ENCODE measurements at places on chromosomes 11 and 22. TPM values are rescaled to one million over a fixed set of nuclear protein-coding genes. Genes with fewer than 3 reads are reported as not detected.

DNA sequence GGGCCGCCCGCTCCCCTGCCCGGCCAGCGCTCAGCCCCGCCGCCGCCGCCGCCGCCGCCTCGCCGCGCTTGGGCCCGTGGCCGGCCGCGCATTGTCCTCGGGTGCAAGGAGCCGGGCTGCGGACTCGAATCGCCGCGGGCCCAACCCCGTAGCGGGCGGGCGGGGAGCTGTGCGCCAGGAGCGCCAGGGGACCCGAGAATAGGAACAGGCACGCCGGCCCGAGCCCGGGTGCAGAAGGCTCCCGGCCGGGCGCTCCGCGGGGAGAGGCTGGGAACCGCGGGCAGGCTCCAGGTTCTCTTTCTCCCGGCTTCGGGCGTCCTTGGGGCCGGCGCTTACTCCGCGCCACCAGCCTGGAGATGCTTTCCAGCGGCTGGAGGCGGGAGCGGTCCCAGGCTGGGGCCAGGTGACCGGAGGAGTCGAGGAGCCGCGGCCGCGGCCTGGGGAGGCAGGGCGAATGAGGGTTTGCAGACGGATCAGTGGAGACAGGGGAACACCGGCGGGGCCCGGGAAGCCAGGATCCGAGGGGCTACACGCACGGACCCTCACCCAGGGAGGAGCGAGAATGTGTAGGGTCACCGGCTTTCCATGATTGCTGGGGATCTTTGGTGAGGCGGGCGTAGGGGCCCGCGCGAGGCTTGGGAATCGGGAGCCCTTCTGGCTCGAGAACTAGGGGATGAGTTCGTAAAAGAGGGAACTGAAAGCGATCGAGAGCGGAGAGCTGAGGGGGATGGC is 726 bp downstream of the PKNOX2 start:
- peak; percentile 27 for DNase-seq
- H3K4me1 ChIP-seq: peaks cover 18% of the 10 kb centered on the region
- no peaks in the 10 kb centered on the region for H3K36me3 ChIP-seq
- peak overlapping the region; percentile 51 for H3K27ac ChIP-seq
- H3K27me3 ChIP-seq: peaks cover 59% of the 10 kb centered on the region

GRCh38 chr11:87739766-87740165 is 435.5 kb downstream of the RAB38 start:
- no peak for DNase-seq

DNA sequence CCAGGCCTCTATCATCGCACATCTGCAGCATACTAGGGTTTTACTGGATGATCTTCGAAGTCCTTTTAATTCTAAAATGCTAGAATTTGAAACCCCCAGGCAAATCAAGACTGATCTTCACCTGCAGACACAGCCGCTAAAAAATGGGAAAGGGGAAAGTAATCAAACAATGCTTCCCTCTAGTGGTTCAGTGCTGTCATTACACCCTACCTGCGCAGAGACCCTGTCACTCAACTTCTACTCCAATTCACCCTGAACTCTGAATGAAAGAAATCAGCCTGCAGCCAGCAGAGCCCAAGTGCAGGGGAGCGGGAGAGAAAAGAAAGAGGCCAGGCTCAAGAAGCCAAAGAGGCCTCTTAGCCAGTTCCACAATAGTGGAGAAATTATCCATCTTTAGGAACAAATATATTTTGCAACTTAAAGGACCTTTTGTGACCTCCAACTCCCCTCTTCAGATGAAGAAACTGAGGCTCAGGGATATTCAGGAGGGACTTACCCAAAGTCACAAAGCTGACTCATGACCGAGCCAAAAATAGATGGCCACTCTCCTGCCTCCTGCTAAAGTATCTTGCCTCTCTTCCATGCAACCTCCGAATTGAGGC is 33.0 kb downstream of the SERGEF start:
- no peaks in the 10 kb centered on the region for H3K27me3 ChIP-seq
- peaks cover 36% of the 10 kb centered on the region for H3K36me3 ChIP-seq
- no peak overlapping the region for H3K27ac ChIP-seq
- H3K4me3 ChIP-seq: no peak overlapping the region
- peak; percentile 44 for DNase-seq
- H3K4me1 ChIP-seq: no peaks in the 10 kb centered on the region

DNA sequence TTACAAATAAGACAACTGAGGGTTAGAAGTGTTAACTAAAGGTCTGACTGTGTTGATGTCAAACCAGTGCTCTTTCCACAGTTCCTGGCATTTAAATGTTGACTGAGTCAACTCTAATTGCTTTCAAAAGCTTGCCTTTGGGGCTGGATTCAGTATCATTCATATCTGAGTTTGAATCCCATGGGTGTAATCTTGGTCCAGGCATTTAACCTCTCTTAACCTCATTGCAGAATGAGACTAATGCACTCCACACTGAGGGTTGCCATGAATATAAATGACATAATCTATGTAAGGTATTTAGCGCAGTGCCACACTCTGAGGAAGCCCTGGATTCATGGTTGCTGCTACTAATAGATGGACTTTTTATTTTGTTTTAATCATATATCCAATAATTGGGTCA is 274.3 kb downstream of the DDX10 start:
- no peaks in the 10 kb centered on the region for H3K27me3 ChIP-seq
- no peak for DNase-seq
- H3K36me3 ChIP-seq: peaks cover 37% of the 10 kb centered on the region
- no peaks in the 10 kb centered on the region for H3K4me1 ChIP-seq
- H3K27ac ChIP-seq: no peak overlapping the region

DNA sequence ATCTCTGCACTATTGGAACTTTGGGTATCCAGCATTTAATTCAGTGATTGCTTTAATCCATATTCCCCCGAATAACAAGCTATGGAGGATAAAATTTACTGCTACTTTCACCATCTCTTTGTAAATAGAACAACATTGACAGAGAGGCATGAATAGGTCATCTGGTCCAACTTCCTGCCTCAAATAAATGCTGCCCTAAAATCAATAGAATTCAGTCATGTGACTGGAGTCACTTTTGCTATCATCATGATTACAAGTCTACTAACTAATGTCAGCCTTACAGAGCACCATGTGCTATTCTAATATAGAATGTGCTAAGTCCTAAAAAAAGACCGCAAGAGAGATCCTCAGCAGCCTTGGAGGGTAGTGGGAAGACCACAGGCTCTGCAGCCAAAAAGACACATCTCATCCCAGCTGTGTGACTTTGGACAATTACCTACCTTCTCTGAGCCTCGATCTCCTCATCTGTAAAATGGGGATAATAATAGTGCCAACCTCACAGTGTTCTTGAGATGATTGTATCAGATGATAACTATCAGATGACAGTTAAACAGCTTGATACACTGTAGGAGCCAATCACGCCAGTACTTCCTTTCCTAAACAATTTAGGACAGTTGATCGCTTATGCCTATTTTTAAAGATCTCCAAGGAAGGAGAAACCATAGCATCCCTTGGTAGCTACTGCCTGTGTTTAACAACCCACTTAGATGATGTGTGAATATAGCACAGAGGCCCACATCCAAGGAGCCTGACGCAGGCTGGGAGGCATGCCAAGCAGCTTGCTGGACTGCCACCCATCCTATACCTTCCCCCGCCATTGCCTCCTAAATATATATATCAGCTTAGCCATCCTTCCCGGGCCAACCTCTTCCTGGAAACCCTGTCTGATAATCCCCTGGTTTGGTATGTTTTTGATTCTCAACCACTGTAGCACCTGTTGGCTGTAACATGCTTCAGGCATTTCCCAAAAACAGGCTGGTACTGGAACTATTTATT is 77.3 kb upstream of the PHF21A start:
- no peaks in the 10 kb centered on the region for H3K36me3 ChIP-seq
- H3K4me3 ChIP-seq: no peak overlapping the region
- no peaks in the 10 kb centered on the region for H3K4me1 ChIP-seq
- H3K27ac ChIP-seq: no peak overlapping the region
- DNase-seq: no peak
- H3K27me3 ChIP-seq: peaks cover 26% of the 10 kb centered on the region

Gene OR10A2
- not detected for total RNA-seq

Measured in activated CD4-positive, alpha-beta T cell treated with anti-CD3 and anti-CD28 coated beads for 36 hours (primary cell).